Stimulated activated CD4-positive, alpha-beta T cell treated with anti-CD3 and anti-CD28 coated beads, Interleukin-4, amount 100 ng/mL, for 4 hours (primary cell): ENCODE measurements at places on chromosomes 1 and 21.

DNA sequence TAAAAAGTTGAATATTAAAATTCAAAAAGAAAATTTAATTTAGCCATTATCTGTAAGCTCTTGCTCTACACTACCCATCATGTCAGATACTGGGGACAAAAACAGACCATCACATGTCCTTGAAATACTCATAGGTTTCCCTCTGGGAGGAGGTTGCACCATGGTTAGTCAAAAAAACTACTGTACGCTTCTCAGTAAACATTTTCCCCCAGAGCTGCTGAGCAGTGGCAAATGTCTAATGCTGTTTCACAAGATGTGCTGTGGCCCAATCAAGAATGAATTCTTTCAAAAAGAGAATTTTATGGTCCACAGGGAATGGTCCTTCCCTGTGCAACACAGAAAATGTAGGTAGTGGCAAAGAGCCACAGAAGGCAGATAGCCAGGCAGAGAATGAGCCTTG is 6.1 kb downstream of the SLC25A24 start:
- DNase-seq: no peak

DNA sequence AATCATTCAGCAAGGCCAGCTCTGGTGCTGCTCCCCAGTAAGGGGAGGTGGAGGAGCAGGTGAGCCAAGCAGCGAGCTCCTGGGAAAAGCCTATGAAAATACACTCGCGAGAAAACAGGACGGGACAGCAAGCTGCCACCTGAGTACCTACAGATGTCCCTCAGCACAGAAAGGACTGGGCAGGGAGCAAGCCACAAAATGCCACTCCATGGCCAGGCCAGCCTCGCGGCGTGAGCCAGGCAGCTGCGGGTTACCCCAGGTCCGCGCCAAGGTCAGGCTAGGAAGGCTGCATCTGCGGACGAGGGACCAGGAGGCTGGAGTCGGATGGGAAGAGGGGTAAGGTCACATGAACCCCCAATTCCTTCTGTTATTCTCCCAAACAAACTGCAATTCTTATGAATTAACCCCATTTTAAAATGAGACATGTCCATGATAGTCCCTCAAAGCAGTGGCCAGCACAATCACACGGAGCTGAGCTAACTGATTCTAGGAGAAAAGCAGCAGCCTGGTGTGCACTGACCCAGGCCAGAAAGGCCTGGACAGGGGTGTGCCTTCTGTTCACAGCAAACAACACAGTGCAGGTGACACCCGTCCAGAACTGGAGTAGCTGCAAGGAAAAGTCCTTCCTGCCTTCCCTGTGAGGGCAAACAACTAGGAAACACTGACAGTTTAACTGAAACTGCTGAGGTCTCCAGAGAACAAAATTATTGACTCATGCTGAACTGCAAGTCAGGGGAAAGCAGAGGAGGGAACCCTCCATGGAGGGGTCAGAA is 26.5 kb downstream of the PARP1 start:
- DNase-seq: no peak

DNA sequence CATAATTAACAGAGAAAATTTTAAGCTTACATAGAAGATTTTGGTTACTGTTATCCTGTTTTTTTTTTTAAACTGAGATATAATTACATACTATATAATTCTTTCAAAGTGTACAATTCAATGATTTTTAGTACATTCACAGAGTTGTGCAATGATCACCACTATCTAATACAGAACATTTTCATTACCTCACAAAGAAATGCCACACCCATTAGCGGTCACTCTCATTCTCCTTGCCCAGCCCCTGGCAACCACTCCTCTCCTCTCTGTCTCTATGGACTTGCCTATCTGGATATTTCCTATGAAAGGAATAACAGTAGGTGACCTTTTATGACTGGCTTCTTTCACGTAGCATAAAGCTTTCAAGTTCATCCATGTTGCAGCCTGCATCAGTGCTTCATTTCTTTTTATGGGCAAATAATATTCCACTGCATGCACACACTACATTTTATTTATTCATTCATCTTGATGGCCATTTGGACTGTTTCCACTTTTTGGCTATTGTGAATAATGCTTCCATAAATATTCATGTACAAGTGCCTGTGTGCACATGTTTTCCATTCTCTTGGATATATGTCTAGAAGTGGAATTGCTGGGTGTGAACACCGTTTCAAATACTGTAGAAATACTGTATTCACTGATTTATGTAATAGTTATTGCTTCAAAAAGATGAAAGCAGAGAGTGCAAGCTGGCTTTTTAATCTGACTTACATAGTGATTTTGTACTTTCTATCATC is 26.5 kb downstream of the TAF5L start:
- DNase-seq: no peak

DNA sequence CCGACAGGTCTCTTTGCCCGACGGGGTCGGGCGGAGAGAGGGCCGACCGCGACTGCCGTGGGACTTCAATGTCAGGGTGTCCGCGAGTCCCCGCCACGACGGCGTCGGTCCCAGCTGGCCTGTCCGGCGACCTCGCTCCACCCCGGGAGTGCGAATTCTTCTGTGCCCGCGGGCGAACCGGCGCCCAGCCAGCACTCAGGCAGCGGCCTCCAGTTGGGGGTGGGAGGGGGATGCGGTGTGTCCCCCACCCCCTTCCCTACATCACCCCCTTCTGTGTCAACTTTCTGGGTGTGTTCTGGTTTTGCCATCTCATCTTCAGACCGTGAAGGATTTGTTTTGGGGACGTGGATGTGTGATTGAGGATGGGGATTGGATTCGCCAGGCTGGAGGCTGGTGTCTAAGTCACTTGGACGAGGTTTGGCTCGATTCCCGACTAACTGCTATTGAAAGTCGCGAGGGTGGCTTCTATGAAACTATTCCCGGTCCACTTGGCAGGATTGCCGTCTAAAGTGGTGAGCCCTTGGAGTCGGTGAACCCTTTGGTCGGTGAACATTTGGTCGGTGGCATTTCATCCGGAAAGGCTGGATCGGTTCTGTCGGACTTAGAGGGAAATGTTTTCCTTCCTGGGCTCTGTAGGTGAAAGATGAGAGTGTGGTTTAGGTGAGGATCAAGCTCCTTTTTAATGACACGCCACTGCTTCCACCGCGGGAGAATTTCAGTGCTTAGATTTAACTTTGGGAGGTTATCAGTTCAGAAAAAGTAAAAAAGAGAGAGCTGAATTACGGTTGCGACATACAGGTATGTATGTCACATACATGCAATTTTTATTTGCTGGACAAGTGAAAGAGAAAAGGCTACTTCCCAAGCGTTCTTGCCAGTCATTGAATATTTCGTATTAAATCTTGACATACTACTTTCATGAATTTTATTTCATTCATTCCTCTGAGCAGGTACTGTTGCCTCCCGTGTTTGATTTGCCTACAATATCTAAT is 771 bp downstream of the ABCD3 start:
- no peak for DNase-seq

GRCh38 chr1:109578947-109579443 is 30.6 kb downstream of the GNAI3 start:
- no peak for DNase-seq

DNA sequence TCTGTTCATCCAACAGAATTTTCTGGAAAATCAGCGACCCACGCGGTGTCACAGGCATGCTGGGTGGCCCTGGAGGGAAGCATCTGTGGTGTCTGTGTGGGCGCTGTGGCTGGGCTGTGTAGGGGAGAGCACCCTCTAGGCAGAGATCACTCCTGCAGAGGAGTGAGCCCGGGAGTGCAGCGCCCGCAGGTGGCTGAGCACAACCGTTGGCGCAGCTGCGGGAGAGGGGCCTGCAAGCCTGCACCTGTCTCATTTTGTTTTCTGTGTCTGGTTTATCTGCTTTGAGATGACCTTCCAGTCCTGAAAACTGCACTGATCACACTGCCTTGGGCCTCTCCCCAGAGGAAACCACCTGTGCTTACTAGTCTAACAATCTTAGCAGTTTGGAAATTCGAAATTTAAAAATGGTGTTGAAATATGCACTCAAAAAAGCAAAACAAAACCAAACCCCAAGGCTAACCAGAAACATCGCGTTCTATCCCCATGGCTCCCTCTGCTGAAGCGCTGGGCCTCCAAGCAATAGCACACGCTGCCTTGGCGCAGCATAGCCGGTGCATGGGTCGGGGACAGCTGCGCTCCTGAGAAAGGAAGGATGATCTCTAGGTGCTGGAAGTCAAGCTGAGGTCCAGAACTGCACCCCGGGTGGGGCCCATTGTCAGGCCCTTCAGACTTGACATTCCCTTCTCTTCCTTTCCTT is 4.8 kb downstream of the FAM3B start:
- DNase-seq: peak; percentile 21

DNA sequence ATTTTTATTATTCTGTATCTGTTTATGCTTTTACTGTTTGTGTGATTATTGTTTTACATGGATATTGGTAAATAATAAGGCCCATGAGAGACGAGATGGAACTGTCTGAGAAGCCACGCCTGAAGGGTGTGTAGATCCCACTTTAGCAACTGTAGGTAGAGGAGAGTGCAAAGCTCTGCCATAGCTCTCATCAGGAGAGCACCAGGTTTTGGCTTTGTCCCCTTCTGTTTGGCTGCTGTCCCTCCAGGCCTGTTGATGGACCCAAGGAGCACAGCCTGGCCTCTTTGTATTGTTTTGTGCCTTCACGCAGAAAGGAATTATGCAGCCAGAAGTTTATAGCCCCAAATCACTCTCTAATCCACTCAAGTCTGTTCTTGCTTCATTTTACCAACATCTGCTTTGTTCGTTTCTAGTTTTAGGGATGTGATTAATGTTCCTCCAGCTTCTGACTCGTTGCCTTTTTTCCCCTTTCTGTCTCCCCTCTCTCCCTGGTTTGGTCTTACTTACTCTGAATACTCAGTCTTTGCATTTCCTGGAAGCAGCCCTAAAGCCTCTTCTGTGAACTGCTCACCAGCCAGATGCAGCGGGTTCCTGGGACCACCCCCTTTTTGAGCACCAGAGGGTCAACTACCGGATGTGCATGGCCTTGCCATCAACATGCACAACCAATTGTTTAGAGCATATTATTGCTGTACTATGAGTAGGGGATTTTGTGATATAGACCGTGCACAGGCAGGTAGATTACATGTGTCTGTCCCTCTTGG is 127.3 kb downstream of the HHAT start:
- DNase-seq: no peak

GRCh38 chr1:2887941-2888855 is 86.7 kb upstream of the TTC34 start:
- DNase-seq: no peak

GRCh38 chr1:39104158-39105060 is 78.3 kb downstream of the NDUFS5 start:
- DNase-seq: no peak

DNA sequence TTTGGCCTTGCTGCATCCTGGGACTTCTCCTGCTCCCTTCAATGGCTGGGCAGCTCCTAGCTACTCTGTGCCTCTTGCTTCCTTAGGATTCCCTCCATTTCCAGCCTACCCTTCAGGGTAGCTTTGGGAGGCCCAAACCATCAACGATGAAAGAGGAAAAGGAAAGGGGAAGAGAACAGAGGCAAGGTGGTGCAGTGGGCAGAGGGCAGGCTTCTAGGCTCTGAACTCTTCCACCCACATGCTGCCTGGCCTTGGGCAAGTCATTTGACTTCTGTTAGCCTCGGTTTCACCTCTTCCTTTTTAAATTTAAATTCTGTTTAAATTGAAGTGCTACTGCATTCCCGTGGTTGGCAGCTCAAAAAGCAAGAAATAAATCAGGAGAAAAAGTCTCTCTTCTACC is 5.7 kb upstream of the PPM1J start:
- DNase-seq: no peak

DNA sequence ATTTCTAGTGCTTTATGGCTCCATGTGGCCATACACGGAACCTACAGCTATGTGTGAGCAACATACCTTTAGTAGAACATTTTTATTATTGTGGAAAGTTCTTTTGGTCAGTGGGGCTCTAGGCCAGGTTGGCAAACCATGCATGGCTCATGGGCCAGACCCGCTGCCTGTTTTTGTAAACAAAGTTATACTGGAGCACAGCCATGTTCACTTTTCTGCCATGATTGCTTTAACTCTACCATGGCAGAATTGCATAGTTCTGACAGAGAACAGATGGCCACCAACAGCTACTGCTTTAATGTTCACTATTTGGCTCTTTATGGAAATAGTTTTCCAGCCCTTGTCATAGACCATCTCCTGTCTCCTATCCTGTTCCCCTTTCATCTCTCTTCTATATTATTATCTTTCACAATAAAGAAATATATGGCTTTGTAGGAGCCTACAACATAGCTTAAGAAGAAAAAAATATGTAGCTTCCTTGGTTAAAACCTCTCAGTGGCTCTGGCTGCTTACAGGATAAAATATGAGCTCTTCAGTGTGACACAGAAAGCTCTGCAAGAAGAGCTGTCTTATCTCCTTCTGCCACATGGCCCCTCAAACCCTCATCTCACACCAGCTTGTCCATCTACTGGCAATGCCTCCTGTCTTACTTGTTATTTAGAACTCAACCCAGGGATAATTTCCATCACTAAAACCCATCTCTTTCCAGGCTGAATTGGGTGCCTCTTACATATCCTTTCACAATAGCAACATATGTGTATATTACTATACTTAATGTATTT is 54.6 kb upstream of the RWDD3 start:
- no peak for DNase-seq

GRCh38 chr21:15247613-15248012 is 182.8 kb upstream of the NRIP1 start:
- no peak for DNase-seq

DNA sequence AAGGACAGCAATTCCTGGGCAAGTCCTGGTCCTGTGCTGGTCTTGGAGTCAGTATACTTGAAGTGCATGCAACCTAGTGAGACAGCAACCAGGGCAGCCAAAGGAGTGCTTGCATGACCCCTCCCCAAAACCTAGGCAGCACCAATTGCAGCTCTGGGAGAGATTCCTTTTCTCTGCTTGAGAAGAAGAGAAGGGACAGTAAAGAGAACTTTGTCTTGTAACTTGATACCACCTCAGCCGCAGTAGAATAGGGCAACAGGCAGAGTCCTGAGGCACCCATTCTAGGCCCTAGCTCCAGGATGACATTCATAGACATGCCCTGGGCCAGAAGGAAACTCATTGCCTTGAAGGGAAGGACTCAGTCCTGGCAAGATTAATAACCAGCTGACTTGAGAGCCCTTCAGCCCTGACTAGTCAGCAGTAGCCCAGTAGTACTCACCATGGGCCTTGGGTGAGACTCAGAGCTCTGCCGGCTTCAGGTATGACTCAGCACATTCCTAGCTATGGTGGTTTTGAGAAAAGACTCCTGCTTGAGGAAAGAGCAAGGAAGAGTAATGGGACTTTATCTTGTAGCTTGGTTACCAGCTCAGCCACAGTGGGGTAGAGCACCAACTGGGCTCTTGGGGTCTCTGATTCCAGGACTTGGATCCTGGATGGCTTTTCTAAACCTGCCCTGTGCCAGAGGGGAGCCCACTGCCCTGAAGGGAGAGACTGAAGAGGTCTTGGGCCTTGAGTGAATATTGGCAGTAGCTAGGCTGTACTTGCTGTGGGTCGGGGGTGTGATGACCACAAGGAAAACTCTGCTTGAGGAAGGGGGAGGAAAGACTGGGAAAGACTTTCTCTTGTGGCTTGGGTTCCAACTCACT is 51.7 kb upstream of the ACADM start:
- no peak for DNase-seq
